ENCODE measurements at places on chromosomes 13 and 19.

DNA sequence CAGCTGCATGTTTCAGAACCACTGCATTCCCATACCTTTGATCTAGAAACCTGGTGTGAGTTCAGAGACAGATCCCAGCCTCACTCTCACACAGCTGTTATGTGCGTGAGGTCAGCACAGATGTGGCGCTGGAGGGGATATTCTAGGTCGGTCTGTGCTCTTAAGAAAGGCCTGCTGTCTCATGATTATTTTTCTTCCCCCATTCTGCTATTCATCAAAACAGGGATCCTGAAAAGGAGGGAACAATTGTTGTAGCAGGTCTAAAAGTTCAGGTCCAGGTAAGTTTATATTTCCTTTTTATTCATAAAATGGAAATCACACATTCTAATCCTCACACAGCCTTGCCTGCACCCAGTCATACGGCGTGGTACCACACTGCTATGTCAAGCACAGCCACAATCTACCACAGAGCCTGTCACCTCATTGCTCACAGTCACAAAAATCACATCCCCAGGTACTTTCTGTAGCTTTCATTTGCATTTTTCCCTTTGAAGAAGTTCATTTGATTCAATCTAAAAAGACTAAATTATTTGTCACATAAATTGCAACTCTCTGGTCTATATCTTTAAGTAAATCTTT lies 867 bp downstream of the ZNF546 start:
- ATAC-seq, result peak; percentile 4

GRCh38 chr13:77532983-77533382 lies 2.5 kb upstream of the SCEL start:
- no peak for ATAC-seq

- ATAC-seq, result no peak
Observed at GRCh38 chr13:60260440-60260839, 96.7 kb upstream of the DIAPH3 start.

DNA sequence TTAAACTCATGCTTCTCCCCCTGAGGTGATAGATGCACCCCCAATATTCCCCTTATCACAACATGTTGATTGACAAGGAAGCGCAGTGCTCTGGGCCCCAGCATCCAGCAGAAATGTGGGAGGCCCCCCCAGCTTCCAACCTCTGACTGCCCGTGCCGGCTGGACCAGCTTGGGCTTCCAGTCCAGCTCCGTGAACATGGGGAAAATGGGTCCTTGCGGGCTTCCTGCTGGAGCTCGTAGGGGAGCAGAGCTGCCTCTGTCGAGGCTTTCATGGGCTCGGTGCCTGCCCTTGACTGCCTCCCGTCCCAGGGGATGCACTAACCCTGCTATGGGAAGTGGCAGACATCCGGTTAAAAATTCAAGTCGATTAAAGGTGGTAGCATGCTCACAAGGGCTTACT lies 188.9 kb downstream of the COL4A1 start:
- no peak for ATAC-seq

- no peak for ATAC-seq
Observed at GRCh38 chr13:91960947-91961346, 562.5 kb downstream of the GPC5 start.

GRCh38 chr13:71867131-71867814 lies at the start of gene DACH1:
TSS of gene DACH1 (minus strand) at chr13:71867204.
- peak; percentile 65 for ATAC-seq

DNA sequence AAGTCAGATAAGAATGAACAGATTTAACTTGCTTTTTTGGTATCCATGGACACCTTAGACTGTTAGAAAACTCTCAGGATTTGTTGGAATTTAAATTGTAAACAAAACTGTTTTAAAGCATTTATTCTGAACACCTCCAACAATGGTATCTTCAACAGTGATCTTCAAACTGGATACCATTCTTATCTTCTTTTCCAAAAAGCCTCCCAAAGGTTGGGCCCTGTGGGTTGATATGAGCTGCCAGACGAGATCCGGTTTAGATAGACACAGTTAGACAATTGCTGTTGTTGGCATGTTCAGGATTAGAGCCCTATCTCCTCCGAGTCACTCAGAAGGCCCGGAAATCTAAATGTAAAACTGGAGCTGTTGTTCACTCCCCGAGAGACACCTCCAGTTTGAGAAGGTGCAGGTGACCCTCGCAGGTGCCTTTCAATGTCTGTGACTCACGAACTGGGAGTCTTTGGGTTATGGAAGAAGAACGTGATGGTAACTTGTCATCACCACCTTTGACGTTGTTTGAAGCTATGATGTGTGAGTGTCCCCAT lies 143.6 kb upstream of the RNF113B start:
- no peak for ATAC-seq

GRCh38 chr19:48497728-48498594 lies 13.7 kb downstream of the LMTK3 start:
- no peak for ATAC-seq

DNA sequence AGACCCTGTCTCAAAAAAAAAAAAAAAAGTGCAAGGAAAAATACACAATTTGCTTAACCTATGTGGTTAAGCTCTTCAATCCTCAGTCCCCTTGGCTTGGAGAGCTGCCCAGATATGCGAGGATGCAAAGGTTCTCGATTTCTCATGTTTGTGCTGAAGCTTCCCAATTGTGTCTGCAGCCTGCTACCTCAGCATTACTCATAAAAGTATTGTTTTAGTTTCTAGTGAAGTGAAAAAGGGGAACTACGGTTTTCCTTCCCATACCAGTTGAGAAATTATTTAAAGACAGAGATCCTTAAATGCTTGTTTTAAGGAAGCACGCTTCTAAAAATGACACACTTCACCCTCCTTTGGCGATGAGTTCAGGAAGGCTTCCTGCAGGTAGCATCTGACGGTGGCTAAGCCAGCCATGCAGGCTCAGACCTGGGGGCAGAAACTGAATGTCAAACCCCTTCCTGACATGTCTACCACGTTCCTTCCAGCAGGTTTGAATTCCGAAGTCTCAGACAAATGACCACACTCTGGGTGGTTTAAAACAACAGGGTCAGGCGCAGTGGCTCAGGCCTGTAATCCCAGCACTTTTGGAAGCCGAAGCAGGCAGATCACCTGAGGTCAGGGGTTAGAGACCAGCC lies 47.9 kb downstream of the RUBCNL start:
- no peak for ATAC-seq

DNA sequence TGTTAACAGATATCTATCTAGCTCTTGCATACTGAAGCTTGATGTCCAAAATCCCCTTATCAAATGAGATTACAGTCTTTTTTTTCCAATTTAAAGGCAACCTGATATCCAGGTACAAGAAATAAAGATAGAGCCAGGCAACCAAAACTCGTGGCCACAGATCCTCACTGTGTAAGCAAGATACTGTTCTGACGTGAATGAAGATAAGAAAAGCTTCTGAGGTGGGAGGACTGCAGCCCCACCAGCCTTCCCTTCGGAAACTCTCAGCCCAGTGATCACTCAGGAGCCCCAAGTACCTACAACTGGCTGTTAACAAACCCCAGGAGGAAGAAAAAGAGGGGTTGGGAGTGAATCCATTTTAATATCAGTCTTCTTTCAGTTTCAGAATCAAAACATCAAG lies 191.6 kb downstream of the EFNB2 start:
- ATAC-seq, result no peak

DNA sequence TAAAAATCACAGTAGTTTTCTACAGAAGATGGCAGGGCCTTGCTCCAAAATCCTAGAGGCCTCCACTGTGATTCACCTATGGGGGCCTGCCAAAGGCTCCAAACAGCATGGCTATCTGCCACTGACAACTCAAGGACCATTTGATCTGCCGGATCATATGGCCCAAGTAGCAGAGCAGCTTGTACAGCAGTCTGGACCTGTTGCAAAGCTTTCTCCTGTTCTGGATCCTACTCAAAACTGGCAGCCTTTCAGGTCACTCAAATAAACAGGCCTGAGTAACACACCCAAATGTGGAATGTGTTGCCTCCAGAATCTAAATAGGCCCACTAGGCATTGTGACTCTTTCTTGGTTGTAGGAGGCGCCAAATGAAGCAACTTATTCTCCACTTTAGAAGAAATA lies 1049.3 kb downstream of the PCDH9 start:
- ATAC-seq, result no peak

- ATAC-seq, result peak; percentile 35
Observed at GRCh38 chr13:51041126-51041525, 69.9 kb downstream of the C13orf42 start.

DNA sequence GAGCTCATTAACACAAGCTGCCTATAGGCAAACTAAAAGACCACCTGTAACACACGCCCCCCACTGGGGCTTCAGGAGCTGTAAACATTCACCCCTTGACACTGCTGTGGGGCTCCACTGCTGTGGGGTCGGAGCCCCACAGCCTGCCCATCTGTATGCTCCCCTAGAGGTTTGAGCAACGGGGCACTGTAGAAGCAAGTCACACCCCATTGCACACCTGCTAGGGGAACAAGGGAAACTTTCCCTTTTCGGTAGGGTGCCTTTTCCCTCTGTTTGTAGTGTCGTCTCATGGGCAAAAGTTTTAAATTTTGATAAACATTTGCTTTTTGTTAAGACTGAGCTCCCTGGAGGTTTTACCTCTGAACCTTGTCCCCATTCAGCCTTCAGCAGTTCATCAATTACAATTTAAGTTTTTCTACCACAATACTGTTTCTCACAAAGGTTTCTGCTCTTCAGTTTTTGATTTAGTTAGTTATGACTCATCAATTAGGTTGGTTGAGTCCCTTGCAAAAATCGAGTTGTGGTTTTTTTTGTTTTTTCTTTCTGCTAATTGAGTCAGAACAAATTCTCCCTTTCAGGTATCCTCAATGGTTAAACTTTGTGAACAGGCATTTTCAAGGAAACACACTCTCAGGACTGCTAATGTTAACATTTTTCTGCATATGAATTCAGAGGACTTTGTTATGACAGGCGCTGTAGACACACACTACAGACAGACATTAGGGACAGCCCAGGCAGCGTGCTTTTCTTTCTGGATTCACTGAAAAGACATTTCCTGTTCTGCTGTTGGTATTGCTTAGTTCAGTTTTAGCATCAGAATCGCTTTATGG lies 35.1 kb downstream of the ZNF433 start:
- no peak for ATAC-seq

DNA sequence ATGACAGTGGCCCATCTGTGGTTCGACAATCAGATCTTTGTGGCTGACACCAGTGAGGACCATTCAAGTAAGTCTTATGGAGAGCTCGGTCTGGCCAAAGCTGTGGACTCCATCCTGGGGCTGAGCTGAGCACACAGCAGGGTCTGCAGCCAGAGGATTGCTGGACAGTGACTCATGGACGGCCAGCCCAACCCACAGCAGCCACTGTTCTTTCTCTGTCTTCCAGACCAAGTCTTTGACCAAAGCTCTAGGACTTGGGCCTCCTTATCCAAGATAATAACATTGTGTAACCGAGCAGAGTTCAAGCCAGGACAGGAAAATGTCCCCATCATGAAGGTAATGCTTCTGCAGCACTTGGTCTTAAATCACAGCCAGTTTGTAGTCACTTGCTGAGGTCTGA lies 12.4 kb downstream of the ATP12A start:
- ATAC-seq, result peak; percentile 29

DNA sequence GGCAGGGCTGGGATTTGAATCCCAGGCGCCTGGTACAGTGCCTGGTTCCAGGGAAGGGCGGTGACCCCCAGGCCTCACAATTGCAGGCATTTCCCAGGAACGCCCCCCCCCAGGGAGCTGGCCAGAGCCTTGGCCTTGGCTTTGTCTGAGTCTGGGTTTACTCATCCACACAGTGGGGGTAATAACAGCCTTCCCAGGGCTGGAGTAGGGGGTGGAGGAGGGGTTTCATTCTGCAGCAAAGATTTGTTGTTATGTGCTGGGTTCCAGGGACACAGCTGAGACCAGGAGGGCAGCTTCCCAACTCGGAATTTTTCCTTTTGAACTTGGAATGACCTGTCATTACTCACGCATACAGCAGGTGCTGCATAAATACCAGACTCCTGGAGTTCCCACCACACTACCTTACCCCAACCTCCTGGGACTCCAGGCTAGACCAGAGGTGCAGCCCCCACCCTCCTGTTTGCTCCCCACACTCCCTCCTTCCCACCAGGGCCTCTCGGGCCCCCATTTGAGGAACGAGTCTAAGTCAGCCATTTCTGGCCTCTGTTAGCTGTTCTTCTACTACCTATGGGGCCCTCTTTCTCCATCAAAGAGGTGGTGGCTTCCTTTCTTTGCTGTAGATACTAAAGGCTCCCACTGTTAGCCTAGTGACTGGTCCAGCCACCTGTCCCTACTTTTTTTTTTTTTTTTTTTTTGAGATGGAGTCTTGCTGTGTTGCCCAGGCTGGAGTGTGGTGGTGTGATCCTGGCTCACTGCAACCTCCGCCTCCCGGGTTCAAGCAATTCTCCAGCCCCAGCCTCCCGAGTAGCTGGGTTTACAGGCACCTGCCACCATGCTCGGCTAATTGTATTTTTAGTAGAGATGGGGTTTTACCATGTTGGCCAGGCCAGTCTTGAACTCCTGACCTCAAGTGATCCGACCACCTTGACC lies 1.6 kb upstream of the ADAMTS10 start:
- ATAC-seq, result no peak

GRCh38 chr19:595326-596262 lies 5.9 kb downstream of the HCN2 start:
- peak; percentile 19 for ATAC-seq
